Ureter (tissue), 1 donor: ENCODE measurements at places on chromosomes 11 and 22. TPM values are rescaled to one million over a fixed set of nuclear protein-coding genes. Genes with fewer than 3 reads are reported as not detected.

DNA sequence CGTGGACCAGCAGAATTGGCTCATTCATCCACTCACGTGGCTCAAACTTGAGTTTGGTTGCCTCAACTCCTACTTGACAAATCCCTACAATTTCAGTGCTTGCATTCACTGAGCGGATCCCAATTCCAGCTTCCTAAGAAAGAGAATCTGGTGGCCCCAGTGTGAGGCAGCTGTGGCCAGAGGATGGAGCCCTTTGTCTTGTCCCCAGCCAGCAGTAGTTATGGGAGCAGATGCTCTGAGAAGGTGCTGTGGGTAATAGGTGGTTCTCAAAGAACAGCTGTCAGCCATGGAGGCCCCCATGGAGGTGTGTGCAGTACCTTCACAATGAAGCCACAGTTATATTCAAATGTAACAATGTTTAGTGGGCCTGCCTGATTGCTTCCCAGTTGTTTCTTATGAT lies 39.3 kb downstream of the KREMEN1 start:
- DNase-seq: no peak

DNA sequence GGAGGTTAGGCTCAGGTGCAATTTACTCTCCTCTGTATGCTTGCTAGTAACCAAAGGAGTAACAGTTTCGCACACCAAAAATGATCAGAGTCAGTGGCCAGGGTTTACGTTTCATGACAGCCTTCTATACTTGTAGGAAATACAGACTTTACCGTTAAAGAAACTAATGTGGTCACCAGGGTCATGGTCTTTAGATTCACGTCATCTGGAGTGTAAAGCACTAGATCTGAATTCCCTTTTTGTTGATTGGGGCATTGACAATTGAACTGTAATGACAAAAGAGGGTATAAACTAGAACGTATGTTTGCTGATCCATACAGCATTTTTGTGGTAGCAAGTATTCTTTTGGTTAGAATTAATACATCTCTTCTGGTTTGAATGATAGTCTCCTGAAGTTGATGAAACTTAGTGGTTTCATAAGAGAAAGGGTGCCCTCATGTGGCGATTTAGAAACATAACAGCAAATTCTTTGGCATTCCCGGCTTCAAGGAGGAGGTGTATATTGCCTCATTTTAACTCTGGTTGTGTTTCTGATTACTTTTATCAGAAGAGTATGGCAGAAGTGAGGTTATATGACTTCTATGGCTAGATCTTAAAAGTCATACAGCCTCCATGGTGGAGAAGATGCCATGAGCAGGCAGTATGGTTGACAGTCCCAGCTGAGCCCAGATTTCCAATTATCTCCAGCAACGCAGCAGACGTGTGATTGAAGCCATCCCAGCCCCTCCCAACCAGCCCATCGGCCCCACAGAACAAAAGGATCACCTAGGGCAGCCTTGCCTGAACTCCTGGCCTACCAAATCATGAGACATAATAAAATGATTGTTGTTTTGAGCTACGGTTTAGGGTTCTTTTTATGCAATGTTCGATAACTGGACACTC lies 35.1 kb downstream of the MMP7 start:
- DNase-seq: no peak

DNA sequence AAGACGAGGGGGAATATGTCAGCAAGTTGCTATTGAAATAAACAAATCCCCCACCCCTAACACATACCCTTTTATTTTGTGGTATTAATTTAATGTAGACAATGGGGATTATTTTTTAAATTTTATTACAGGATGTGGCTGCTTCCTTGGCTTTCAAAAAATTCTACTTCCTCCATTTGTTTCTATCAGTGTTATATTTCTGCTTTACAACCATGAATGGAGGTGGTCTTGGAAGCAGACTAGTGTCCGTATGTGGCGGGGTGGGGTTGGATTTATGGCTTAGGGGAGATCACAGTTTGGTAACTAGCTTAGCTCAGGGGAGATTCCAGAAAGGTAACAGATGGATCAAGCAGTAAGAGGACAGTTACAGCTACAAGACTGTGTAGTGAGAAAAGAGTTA lies 39.3 kb upstream of the PICALM start:
- no peak for DNase-seq

GRCh38 chr22:49290711-49291110 lies 537.0 kb downstream of the BRD1 start:
- peak; percentile 26 for DNase-seq

DNA sequence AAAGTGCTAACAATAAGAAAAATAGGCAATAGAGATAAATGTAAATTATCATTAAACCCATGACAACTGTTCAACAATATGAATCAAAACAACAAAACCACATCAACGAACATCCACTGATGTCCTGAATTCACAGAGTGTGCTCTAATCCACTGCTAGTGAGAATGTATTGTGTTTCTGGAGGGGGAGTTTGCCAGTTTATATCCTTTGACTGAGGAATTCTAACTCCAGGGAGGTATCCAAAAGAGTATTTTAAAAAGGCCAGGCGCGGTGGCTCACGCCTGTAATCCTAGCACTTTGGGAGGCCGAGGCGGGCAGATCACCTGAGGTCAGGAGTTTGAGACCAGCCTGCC lies 1.7 kb upstream of the WEE1 start:
- DNase-seq: no peak

DNA sequence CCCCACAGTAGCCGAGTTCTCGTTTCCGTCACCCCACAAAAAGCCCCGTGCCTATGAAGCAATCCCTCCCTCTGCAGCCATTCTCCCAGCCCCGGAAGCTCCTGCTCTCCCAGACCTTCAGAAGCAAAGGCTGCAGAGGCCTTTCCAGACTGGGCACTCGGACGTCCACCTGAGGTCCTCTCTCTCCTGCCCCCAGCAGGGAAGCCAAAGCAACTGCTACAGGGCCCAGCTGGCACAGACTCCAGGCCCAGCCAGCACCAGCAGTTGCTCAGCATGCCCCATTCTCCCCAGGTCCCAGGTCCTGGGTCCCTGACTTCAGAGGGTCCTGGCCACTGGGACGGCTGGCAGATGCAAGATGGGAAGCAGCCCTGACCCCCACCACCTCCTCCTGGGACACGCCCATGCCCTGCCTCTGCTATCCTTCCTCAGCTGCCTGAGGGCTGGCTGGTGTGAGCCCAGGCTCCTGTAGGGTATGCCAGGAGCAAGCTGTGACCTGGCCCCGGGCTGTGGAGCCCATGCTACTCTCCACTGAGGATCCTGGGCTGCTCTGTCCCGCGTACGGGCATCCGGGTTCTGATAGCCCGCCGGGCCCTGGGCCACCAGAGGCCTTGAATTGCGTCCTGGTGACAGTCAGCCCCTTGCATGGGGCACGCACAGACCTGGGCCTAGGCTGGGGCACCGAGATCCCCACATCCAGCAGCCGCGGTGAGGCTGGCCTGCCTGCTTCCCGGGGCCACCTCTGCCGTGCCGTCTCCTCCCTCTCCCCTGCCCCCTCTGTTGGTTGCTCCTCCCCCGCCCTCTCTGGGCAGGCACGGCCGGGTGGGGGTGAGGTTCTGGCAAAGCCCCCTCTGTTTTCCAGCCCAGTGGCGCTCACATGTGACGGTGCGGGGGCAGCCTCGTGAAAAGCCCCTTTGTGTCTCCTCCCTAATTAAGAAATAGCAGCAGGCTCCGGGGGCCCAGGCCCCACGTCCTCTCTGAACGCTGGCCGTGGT lies 1310.3 kb downstream of the BRD1 start:
- no peak for DNase-seq

- DNase-seq: no peak
Measured at GRCh38 chr11:112786886-112787530, 174.2 kb upstream of the NCAM1 start.

GRCh38 chr11:125082611-125083311 lies 19.7 kb downstream of the SLC37A2 start:
- DNase-seq: peak; percentile 82

DNA sequence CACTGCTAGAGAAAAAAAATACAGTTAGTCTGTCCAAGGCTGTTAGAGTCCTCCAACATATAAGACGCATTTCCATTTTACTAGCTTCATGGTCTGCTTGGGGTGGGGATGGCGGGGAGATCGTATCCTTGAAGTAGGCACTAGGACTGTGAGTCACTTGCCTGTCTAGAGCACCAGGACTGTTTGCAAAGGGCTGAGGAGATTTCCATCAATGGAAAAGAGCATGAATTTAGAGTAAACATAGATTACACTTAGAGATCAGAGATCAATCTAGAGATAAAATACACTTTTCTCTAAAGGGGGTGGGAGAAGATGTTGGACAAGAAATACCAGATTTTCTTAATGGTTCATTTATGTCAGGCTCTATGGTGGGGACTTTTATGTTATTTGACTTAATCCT lies 1.7 kb upstream of the MS4A7 start:
- DNase-seq: no peak

DNA sequence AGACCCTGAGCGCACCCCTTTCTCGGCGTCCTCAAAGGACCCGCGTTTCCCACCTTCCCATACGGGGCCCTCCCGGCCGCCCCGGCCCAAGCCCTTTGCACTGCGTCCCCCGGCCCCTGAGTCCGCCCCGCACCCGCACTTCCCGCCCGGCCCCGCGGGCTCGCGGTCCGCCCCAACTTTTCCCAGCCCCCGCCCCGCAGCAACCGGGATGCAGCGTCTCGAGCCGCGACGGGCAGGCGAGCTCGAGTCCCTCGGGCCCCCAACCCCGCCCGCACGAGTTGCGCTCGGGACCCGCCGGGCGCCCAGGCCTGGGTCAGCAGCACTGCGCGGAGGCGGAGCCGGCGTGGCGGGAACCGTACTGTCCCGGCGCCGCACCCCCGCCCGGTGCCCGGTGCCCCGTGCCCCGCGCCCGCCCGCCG lies 371 bp downstream of the SMCO4 start:
- no peak for DNase-seq

DNA sequence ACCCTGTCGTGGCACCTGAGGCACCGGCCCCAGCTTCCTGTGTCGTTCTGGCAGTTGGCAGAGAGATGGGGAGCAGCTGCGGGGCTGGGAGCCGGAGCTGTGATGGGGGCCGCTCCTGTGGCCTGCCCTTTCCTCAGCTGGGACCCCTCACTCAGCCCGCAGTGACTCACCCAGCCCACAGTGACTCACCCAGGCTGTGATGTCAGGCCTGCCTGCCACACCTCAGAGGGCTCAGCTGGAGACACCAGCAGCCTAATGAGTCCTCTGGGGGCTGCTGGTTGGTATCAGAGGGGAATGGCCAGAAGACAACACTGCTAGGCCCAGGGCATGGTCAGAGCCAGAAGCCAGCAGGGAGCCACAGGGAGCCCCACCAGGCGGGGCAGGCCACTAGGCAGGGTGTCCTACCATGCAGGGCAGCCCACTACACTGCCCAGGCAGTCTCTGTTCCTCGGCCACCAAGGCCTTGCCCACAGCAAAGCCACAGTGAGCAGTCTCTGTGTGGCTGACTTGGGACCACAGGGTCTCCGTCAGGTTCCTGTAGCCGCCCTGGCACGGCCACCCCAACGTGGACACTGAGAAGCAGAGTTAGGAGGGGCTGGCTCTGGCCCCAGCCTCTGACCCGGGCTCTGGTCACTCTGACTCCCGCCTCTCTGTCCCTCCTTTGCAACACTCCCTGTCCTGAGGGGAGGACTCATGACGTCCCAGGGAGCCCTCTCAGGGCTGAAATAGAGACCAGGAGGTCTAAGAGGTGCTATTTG lies 4.2 kb upstream of the FXYD2 start:
- DNase-seq: peak; percentile 63

- DNase-seq: no peak
Measured at GRCh38 chr11:9615031-9615451, 41.6 kb downstream of the WEE1 start.

DNA sequence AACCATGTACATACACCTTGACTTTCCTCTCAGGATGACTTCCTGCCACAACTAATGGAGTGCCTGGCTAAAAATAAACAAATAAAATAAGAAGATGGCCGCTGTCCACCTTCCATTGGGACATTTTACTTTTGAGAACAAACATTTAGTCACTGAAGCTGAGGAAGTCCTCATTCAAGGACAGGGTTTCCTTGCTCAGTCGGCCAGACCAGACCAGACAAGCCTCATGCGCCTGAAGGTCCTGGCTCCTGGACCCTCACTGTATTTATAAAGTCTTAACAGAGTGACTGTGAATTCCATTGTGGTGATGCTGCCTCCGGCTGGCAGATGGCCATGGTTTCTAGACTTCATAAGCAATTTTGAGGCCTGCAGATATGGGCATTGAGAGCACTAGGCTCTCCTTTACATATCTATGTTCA lies 114.5 kb downstream of the MAML2 start:
- peak; percentile 71 for DNase-seq

DNA sequence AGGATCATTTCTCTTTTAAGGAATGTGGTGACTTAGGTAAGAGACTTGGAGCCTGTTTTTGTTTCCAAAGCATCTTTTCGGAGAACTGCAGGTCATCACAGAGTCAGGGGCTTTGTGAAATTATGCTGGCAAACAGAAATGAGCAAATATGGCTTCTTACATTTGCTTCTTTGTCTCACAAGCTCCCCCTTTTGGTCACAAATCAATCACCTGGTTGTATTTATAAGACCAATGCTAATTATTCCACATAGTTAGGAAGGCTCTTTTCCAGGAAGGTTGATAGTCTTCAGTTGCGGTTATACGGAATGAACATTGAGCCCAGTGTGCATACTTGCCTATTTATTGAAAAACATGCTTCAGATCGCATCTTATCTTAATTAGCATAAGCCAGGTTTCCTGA lies 34.6 kb upstream of the CEP126 start:
- no peak for DNase-seq

- DNase-seq: no peak
Measured at GRCh38 chr11:8323161-8323935, 59.7 kb upstream of the LMO1 start.

GRCh38 chr11:4164884-4165590 lies 70.4 kb downstream of the RRM1 start:
- DNase-seq: no peak

DNA sequence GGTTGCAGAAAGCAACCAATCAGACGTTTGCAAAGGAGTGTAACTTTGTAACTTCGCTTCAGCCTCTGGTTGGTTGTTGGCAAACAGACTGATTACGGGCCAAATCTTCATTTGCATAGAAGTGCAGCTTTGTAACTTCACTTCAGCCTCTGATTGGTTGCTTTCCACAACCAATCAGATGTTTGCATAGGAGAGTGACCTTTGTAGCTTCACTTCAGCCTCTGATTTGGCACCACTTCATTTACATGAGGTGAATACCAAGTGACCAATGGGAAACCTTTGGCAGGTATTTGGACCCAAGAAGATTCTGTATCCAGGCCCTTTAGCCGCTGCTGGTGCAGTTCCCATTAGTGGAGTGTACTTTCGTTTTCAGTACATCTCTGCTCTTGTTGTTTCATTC lies 16.0 kb downstream of the USP47 start:
- DNase-seq: no peak

GRCh38 chr11:133945087-133945974 lies 11.4 kb downstream of the IGSF9B start:
- no peak for DNase-seq

- DNase-seq: no peak
Measured at GRCh38 chr11:76783294-76783895, at the start of gene TSKU. Gene TSKU, plus strand, starts transcription at chr11:76783356. Its CDS starts 12,261 bp downstream, at chr11:76795617.

GRCh38 chr11:113474362-113475159 lies 637 bp downstream of the DRD2 start:
- peak; percentile 82 for DNase-seq

DNA sequence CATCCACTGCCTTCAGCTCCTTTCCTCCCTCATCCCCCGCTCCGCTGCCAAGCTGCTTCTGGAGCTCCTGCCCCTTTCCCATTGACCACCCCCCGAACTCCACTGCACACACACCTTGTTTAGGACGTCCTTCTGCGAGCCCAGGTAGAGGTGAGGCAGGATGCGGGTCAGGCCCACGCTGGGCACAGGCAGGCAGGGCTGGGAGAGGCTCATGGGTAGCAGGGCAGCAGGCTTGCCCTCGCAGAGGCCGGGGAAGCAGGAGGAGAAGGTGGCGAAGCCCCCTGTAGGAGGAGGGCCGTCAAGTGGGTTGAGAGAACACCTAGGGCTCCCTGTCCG lies 13.3 kb downstream of the DUSP8 start:
- DNase-seq: no peak

Gene ZC3H12C
- total RNA-seq: 19.1 TPM

Gene SCGB1D2
- not detected for total RNA-seq

Gene C11orf65
- 1.5 TPM for total RNA-seq

Gene CSNK2A3
- 2.1 TPM for total RNA-seq
